Activated T-cell treated with anti-CD3 and anti-CD28 coated beads, Interleukin-2, amount 50 U/mL, for 1 hour (primary cell): ENCODE measurements at places on chromosomes 7 and 10.
A peak's percentile ranks its signal among the peaks of the same experiment; 100 is the strongest.

DNA sequence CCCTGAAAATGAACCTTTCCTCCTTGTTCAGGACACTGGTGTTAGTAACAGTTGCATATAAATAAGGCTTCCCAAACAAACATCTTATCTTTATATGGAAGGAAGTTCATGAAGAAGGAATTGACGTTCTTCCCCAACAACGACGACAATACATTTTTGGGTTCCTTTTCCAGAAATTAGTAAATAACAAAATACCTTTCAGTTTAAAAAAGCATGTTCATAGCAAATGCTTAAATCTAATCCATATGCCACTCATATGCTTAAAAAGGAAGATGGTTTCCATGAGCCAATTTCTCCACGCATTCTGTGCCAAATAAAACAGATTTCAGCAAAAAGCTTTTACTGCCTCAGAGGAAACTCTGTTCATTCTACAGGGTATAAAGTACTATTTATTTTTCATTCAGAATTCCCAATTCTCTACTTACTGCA is 182.6 kb downstream of the COBL start:
- no peak for DNase-seq

DNA sequence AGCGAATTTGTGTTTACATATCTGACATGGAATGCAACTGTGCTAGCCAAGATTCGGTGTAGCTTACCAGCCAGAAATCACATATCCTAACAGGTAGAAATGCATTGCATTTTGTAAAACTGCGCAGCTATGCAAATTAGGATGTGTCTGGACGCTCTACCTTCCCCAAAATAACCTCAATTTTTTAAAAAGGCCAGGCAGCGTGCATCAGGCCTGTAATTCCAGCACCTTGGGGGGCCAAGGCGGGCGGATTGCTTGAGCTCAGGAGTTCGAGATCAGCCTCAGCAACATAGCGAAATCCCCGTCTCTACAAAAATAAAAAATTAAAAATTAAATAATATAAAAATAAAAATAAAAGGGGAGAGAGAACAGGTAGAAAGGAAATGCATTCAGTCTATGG is 305.0 kb downstream of the TYW1 start:
- DNase-seq: no peak

DNA sequence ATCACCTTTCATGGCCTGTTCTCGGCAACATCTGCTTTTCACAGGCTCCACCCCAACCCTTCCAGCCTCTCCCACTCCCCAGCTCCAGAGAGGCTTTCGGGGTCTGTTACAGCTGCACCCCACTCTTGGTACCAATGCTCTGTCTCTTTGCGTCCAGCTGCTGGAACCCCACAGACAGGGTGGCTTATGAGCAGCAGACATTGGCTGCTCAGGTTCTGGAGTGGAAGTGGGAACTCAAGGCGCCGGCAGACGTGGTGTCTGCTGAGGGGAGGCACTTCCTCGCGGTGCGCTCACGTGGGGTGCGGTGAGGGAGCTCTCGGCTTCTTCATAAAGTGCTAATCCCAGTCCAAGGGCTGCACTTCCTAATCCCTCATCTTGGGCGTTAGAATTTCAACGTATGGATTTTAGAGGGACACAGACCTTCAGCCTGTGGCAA is 185.7 kb downstream of the ELFN1 start:
- DNase-seq: no peak

DNA sequence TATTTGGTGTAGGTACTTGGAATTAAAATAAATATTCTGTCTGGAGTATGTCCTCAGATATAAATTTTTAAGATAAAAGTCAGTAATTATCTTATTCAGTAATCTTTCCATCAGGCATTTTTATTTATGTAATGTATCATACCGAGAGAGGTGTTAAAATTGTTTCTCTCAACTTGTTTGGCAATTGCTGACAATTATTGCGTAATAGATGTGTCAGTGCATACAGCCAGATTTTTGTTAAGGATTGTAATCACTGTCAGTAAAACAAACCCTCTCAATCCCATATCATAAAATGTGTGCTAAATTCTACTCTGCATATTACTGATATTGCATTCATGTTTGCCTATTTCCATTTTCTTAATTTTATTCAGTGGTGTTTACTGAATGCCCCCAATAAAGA is 69.2 kb downstream of the CNTNAP2 start:
- no peak for DNase-seq

GRCh38 chr10:96470116-96470743 is 43.5 kb downstream of the TLL2 start:
- no peak for DNase-seq

DNA sequence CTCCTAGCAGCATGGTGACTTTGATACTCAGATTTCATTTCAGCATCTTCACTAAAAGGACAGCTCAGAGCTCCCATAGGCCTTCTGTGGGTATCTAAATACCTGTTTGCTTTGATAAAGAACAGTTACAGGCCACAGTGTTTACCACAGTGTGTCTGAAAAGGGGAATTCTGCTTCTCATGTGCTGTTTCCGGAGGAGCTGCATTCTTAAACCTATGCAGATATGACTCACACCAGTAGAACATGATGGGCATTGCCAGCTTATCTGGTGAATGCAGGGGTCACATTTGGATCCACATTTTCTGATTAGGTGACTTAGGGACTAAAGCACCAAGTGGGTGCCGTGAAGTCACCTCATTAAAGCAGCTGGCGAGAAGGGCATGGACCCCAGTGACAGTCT is 52.6 kb downstream of the TRRAP start:
- DNase-seq: no peak

- DNase-seq: no peak
Measured at GRCh38 chr7:133007961-133008360, 73.9 kb downstream of the CHCHD3 start.

- DNase-seq: no peak
Measured at GRCh38 chr7:133036289-133036688, 45.6 kb downstream of the CHCHD3 start.

- no peak for DNase-seq
Measured at GRCh38 chr10:61883371-61884025, 18.0 kb upstream of the ARID5B start.

DNA sequence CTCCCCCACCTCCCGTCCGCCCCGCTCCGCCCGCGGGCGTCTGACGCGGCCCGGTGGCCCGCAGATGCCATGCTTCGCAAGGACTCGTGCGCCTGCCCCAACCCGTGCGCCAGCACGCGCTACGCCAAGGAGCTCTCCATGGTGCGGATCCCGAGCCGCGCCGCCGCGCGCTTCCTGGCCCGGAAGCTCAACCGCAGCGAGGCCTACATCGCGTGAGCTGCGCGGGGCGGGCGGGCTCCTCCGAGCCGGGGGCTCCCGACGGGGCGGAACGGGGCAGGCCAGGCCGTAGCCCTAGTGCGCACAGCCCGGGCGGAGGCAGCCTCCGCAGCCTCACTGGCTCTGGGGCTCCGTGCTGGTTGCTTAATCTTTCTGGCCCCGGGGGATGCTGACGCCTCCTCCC is 2.8 kb downstream of the ASIC3 start:
- DNase-seq: peak; percentile 67

DNA sequence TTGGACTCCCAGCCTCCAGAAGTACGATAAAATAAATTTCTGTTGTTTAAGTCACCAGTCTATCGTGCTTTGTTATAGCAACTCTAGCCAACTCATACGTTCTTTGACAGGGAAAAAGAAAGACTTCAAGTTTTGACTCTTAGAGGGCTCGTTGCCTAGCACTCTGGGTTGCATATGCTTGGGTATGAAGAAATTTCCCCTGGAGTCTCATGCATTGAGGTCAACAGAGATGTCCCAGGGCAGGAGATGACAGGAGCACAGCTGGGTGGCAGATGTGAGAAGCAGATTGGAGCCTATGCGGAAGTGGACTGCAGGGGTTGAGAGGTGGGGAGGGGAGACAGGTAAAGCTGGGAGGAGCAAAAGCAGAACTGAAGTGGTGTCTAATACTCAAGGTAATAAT is 63.3 kb upstream of the JAZF1 start:
- DNase-seq: no peak

DNA sequence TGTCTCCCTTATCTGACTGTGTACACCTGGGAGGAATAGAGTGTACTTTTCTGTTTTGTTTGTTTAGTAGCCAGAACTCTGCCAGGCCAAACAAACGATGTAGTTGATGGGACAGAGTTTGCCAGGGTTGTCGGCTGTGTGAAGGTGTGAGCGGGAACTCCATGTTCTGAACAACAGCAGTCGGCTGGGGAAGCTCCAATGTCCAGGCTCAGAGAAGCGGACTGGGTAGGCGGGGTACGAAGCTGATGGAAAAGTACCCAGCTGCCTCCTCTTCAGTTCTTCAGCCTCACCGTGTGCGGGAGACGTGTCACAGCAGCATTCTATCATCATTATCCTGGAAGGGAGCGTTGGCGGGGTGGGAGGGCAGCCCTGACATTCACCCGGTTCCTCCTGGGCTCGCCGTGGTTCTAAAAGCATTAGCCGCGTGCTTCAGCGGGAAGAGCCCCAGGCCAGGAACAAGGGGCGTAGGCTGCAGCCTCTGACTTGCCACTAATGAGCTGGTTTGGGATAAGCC is 52.9 kb downstream of the PFKFB3 start:
- no peak for DNase-seq

DNA sequence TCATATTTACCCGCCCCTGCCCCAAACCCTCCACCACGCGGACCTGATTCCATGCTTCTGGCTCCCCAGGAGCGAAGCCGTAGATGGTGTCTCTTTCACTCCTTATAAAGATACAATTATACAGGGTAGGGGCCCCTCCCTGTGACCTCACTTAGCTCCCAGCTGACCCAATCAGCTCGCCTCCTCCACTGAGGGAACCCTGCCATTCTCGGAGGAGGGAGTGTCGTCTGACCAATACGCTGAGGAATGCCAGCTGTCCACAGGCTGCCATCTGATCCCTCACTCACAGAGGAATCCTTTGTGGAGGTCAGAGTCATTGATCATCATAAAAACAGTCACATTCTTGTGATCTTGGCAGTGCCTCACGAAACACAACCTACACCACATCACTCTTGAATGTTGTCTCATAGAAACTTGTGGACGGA is 67.5 kb upstream of the INSIG1 start:
- no peak for DNase-seq

DNA sequence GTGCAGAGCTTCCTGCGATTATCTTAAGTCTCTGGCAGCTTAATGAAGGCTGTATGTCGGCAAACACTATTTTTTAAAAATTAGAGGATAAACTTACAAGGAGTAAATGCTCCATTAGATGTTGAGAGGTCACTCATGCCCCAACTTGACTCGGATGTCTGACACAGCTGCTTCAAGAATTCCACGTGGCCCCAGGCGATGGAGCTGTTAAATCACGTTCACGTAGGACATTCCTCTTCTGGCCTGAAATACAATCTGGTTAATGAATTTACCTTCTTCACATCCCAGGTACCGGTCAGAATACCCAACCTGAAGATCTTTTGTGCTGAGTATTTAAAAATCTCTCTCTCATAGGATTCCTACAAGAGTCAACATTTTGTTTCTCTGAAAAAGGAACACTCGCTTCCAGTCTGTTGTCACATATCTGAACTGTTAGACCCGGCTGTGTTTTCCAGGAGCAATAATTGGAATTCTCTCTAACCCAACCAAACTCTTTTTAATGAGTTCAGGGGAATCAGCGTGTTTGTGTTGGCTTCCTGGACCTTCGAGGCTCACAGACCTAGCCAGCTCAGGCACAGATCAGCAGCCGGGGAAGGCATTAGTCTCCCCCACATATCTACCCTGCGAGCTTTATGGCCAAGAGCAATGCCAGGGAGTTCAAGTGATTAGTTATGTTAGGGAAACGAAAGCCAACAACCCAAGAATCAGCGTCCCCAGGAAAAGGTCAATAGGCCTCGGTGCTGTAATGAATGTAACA is 284.9 kb downstream of the FGFR2 start:
- DNase-seq: no peak

DNA sequence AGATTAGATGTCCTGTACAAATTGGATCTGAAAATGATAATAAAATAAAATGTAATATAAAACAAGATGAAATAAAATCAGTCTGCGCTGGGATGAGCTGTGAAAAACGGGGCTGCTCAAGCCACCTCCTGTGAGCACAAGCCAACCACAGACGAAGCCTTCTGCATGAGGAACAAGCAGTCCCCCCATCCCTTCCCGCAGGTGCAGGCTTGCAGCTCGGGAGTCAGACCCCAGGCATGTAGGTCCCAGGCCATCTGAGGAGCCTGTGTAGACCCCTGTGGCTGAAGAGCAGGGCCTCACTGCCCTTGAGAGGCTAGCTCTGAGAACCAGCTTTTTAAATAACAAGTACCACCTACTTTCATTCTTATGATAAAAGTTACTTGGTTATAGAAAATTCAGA is 123.4 kb downstream of the TNS3 start:
- DNase-seq: no peak

- DNase-seq: no peak
Measured at GRCh38 chr7:132817949-132818348, 241.7 kb upstream of the PLXNA4 start.

GRCh38 chr7:70432567-70433001 is 699.4 kb upstream of the GALNT17 start:
- DNase-seq: no peak

DNA sequence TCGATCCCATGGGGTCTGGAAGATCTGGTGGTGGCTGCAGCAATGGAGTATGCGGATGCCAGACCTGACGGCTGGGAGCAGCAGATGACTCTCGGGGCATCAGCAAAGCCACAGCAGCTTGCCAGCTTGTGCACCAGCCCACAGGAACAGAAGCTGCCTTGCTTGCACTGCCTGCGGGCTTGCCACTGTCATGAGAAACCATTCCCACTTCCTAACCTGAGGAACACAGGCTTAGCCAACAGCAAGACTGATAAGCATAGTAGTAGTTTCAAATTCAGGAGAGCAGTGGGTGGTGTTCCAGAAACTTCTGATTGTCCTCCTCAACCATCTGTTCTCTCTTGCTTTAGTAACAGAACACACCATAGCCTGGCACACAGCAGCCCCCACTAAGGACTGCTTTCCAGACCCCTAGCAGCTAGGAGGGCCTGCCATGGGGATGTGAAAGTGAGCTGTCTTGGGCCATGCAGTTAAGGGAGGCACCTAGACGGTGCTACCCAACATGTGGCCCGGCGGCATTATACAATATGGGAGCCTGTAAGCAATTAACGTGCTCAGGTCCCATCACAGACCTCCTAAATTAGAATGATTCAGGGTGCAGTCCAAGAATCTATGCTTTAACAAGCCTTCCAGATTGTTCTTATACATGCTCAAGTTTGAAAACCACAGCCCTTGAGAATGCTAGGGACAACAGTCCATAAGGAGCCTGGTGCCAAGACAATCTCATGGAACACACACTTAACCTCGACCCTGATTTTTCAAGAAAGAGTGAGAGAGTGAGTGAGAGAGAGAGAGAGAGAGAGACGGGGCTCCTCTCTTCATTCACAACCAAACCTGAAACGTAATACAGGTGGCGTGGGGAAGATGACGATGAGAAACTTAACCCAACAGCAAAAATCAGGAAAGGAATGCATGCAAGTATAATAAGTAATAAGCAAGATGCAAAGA is 7.1 kb downstream of the ANXA11 start:
- DNase-seq: no peak

DNA sequence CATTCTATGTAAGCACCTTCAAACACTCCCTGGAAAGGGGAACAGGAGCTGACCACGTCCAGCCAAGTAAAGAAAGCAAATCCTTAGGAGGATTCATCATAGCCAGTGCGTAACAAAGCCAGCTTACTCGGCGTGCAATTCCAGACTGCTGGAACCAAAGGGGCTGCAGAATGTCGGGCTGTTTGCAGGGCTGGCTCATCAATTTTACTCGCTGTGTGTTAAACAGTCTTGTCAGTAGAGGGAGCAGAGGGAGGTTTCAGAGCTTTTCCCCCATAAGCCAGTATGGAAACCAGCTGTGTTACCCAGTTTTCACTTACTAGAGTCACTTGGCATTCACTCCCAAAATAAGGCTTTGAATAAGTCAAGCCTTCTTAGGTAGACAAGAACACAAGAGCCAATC is 127.1 kb downstream of the KMT2E start:
- DNase-seq: no peak
